ENCODE measurements at places on chromosomes 6 and 20. TPM values are rescaled to one million over a fixed set of nuclear protein-coding genes. Genes with fewer than 3 reads are reported as not detected.

CEP85L gene
- total RNA-seq = 32.7 TPM

FAM217A gene
- total RNA-seq = not detected

ZNF391 gene
- 5.9 TPM for total RNA-seq

ADGRF4 gene
- total RNA-seq = not detected

NHSL1 gene
- 2.8 TPM for total RNA-seq

PEX7 gene
- total RNA-seq = not detected

SPATA25 gene
- total RNA-seq = 8.1 TPM

UBD gene
- not detected for total RNA-seq

BTNL2 gene
- total RNA-seq = not detected

TXLNB gene
- 1.7 TPM for total RNA-seq

RIPOR2 gene
- total RNA-seq = 29.0 TPM

SDC4 gene
- 77.9 TPM for total RNA-seq

PRICKLE4 gene
- 17.7 TPM for total RNA-seq

PSMB8 gene
- 24.3 TPM for total RNA-seq

MEI4 gene
- not detected for total RNA-seq

SAMHD1 gene
- 102 TPM for total RNA-seq

ZSCAN12 gene
- total RNA-seq = 5.6 TPM

RNF144B gene
- 28.6 TPM for total RNA-seq

MMUT gene
- total RNA-seq = 4.1 TPM

SMOC2 gene
- total RNA-seq = 139 TPM

MOCS1 gene
- total RNA-seq = 30.3 TPM

SIRPD gene
- not detected for total RNA-seq

ELOVL5 gene
- 26.4 TPM for total RNA-seq

GJA1 gene
- 260 TPM for total RNA-seq

Data from uterus (tissue), 4 donors.